Gastroesophageal sphincter (tissue), 4 donors: ENCODE measurements at places on chromosomes 6 and 20.

DNA sequence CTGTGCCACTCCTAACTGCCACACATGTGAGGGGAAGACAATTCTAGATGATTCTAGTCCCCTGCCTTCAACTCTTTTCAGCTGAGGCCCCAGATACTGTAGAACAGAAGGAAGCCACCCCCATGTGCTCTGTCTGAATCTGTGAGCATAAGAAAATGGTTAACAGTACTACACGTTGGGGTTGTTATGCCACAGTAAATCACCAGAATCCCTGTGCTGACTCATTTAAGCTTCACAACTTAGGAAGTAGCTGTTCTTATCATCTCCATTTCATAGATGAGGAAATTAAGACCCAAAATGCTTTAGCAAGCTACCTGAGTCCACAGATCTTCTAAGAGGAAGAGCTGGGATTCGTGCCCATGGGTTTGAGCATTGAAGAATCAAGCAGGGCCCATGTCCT lies 27.4 kb upstream of the SCRT2 start:
- ATAC-seq: no peak
- no peak overlapping the region for H3K4me3 ChIP-seq
- no peaks in the 10 kb centered on the region for H3K36me3 ChIP-seq
- peaks cover 71% of the 10 kb centered on the region for H3K27me3 ChIP-seq
- H3K27ac ChIP-seq: no peak overlapping the region

DNA sequence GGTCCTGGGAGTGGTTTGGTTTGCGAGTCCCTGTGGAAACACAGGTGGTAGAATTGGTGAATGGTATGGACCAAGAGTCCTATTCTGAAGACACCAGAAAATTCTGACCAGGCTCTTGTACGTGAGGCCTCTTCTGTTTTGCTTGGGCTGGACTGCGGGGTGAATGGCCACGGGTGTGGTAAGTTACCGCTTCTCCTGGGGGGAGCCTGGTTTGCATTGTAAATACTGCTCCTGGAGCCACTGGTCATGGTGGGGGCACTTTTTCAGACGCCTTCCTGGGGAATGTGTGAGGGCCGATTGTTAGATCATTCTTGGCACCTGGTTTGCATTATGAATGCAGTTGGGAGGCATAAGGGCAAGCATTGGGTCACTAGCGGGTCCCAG lies 25.4 kb upstream of the EPB41L1 start:
- H3K27me3 ChIP-seq: no peaks in the 10 kb centered on the region
- no peak for ATAC-seq
- H3K36me3 ChIP-seq: no peaks in the 10 kb centered on the region
- no peak overlapping the region for H3K4me3 ChIP-seq
- no peak overlapping the region for H3K27ac ChIP-seq
- H3K4me1 ChIP-seq: no peaks in the 10 kb centered on the region

GRCh38 chr6:69383627-69384026 lies 413.2 kb downstream of the LMBRD1 start:
- H3K27me3 ChIP-seq: no peaks in the 10 kb centered on the region
- no peak for ATAC-seq
- no peaks in the 10 kb centered on the region for H3K4me1 ChIP-seq
- no peak overlapping the region for H3K4me3 ChIP-seq
- H3K36me3 ChIP-seq: no peaks in the 10 kb centered on the region
- H3K27ac ChIP-seq: no peak overlapping the region

- peaks cover 89% of the 10 kb centered on the region for H3K27me3 ChIP-seq
- ATAC-seq: no peak
- H3K4me1 ChIP-seq: peaks cover 5% of the 10 kb centered on the region
- no peak overlapping the region for H3K4me3 ChIP-seq
Observed at GRCh38 chr20:39110819-39111136, 148.6 kb downstream of the DHX35 start.

DNA sequence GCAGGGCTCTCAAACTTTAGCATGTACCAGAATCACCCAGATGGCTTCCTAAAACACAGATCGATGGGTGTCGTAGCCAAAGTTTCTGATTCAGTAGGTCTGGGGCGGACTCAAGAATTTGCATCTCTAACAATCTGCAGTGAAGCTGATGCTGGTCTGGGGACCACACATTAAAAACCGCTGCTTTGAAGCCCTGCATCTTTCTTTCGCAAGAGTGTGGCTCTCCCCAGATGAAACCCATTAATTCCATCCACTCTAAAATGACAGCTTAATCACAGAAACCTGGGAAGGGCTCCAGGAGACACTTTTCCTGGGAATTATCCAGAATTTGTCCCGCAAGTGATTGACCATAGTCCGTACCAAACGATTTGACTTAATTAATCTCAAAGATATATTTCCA lies 319.8 kb upstream of the PLCB4 start:
- H3K27ac ChIP-seq: no peak overlapping the region
- H3K4me1 ChIP-seq: no peaks in the 10 kb centered on the region
- H3K27me3 ChIP-seq: no peaks in the 10 kb centered on the region
- peaks cover 19% of the 10 kb centered on the region for H3K36me3 ChIP-seq
- H3K4me3 ChIP-seq: no peak overlapping the region
- ATAC-seq: no peak

- H3K4me1 ChIP-seq: no peaks in the 10 kb centered on the region
- no peaks in the 10 kb centered on the region for H3K27me3 ChIP-seq
- no peak overlapping the region for H3K4me3 ChIP-seq
- no peak overlapping the region for H3K27ac ChIP-seq
- ATAC-seq: no peak
- H3K36me3 ChIP-seq: no peaks in the 10 kb centered on the region
Observed at GRCh38 chr6:3712827-3713665, 38.5 kb downstream of the PXDC1 start.

- no peaks in the 10 kb centered on the region for H3K36me3 ChIP-seq
- H3K27me3 ChIP-seq: no peaks in the 10 kb centered on the region
- H3K4me1 ChIP-seq: peaks cover 4% of the 10 kb centered on the region
- peak overlapping the region; percentile 48 for H3K27ac ChIP-seq
Observed at GRCh38 chr6:112154711-112155110, 67.3 kb downstream of the FAM229B start.

DNA sequence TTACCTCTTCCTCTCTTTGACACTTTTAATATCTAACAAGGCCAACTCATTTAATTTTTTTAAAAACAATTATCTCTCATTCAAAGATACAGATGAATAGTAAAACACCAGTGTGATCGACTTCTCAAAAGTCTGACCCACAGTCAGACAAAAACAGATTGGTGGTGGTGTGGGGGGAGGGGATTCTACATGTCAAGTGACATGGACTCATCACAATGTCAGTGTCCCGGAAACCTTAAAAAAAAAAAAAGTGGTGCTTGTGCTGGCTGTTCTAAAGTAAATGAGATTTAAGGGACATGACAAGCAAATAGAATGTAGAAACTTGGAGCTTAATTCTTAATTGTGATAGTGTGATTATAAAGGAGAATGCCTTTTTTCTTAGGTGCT lies 16.3 kb upstream of the RFPL4B start:
- H3K4me1 ChIP-seq: no peaks in the 10 kb centered on the region
- no peak overlapping the region for H3K4me3 ChIP-seq
- no peaks in the 10 kb centered on the region for H3K27me3 ChIP-seq
- no peak overlapping the region for H3K27ac ChIP-seq
